Fibroblast of the conjunctiva (primary cell): ENCODE measurements at places on chromosomes 5 and 9.

GRCh38 chr5:60457233-60457632, 242.7 kb downstream of the DEPDC1B start:
- no peak for DNase-seq

- DNase-seq, result no peak
Observed at GRCh38 chr9:91182429-91183225, 179.1 kb downstream of the AUH start.

DNA sequence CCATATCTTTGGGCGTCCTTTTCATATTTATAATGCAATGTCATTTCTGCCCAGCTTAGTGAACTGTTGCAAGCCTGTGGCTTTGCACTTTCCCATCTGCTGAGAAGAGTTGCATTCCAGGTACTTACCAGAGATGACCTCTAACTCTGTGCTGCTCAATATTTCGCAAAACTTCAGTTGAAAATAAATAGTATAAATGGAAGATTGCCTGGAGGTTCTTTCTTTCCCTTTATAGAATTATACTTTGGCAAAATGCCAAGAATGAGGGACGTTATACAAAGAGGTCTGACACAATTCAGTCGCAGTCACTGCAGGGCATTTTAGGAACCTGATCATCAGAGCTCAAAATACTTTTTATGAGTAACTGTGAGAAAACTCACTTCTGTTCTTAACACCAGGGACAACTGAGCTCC, 18.9 kb upstream of the VLDLR start:
- no peak for DNase-seq

DNA sequence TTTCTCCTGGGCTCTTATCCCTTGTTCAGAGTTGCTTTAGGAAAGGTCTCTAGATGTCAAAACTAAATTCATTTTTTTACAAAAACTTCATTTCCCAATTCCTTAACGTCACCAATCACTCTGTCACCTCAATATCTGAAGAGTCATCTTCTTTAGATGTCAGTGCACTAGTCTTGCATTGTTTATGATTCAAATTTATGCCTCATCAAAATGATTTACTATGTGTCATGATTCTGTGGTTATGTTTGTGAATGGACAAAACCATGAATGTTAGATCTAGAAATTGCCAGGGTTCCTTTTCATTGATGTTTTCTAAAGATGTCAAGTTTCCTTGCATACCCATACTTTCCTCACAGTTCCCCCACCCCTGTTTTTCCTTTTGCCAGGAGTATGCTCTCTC, 21.5 kb downstream of the CWC27 start:
- DNase-seq, result no peak

DNA sequence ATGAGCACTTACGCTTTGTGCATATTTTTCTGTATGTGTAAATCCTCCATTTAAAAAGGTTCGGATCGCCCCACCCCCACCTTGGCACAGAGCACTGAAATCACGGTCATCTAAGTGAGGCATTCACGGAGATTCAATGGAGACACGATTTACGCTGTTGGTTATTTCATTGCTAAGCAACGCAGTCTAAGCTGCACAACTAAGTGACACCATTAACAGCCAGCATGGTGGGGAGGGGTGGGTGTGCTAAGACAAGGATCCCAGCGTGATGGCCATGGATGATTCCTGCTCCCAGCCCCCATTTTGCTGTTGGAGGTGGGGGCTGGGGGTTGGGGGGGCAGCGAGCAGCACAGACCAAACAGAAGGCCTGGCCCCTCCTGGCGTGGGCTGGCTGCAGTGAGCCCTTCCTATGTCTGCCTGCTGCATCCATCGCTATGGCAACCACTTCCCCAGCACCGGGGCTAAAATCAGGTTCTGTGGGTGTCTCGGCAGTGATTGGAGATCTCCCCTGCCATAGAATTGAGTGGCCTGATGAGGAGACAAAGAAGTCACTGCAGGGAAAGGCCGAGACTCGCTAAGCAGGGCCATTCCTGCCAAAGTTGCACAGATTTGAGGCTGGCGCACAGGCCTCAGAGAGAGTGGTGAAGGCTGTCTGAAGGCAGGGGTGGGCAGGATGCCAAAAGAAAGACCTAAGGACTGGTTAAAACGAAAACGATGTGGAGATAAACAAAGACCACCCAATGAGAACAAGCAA, 14.3 kb upstream of the MARCHF6 start:
- DNase-seq, result no peak

DNA sequence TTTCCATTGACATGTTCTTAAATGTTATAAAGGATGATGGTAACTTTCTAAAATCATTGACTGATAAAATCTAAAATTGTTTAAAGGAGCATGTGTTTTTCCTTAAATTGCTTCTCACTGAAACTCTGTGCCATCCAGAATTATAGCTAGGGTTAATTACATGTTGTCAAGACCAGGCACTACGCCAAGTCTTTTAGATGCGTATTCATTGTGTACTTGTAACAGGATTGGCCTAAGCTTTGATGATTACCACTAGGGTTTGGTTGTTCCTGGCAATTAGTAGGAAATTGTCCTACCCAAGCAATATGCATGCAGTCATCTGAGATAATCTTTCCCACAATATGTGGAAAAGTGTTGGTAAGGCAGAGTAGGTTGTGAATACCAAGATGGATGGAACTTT, 43.8 kb downstream of the PRKACG start:
- no peak for DNase-seq

- no peak for DNase-seq
Observed at GRCh38 chr5:173412566-173412965, 84.4 kb upstream of the STC2 start.

GRCh38 chr5:144370273-144370672, 199.6 kb downstream of the KCTD16 start:
- no peak for DNase-seq

- DNase-seq, result no peak
Observed at GRCh38 chr9:98326459-98327248, 71.2 kb upstream of the TBC1D2 start.

GRCh38 chr9:127783111-127784008, 2.5 kb upstream of the CDK9 start:
- DNase-seq, result no peak
